ENCODE measurements at places on chromosomes 11 and 22.

DNA sequence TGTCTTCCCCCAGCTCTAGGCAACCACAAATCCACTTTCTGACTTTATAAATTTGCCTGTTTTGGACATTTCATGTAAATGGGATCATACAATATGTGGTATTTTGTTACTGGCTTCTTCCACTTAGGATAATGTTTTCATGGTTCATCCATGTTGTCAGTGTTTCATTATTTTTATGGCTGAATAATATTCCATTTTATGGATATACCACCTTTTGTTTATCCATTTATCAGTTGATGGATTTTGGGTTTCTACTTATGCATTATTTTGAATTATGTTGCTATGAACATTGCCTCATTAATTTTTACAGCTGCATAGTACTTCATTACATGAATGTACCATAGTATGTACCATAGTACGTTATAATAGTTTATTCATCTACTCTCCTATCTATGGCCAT lies 5.1 kb downstream of the CABIN1 start:
- DNase-seq = no peak

- no peak for DNase-seq
Measured at GRCh38 chr11:15580056-15580774, 465.5 kb downstream of the INSC start.

GRCh38 chr11:7480113-7480512 lies 5.2 kb upstream of the OLFML1 start:
- DNase-seq = no peak

DNA sequence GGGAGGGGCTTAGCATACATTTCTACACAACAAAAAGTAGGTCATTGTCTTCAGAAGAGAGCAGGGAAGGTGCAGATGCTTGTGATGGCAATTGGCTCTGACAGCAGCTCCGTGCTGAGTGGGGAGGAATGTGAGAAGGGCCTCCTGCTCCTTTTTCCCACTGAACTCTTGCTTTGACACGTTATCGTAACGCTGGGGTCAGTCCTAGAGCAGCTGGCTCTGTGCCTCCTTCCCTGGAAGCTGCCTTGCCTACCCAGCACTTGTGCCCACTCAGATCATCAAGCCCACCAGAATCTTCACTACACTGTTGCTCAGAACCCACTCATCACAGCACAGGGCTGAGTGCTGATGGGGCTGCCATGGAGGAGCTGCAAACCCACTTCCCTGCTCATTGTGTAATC lies 14.9 kb upstream of the NAV2 start:
- DNase-seq = no peak

DNA sequence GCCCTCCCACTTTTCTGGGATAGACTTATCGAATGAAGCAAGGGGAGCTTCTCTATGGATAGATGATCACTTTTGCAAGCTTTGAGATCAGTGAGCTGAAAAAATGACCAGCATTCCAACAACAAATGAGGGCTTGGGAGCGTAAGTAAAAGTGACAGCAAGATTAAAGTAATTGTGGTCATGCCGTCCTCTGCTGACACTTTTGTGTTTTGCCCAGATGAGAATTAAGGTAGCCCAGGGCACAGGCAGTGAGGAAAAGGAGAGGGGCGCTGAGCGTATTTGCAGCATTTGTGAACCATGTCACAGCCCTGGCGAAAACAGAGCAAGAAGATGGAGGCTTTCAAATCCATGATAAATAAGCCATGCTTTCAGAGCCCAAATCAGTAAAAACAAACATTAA lies 24.6 kb upstream of the TMA7B start:
- no peak for DNase-seq

DNA sequence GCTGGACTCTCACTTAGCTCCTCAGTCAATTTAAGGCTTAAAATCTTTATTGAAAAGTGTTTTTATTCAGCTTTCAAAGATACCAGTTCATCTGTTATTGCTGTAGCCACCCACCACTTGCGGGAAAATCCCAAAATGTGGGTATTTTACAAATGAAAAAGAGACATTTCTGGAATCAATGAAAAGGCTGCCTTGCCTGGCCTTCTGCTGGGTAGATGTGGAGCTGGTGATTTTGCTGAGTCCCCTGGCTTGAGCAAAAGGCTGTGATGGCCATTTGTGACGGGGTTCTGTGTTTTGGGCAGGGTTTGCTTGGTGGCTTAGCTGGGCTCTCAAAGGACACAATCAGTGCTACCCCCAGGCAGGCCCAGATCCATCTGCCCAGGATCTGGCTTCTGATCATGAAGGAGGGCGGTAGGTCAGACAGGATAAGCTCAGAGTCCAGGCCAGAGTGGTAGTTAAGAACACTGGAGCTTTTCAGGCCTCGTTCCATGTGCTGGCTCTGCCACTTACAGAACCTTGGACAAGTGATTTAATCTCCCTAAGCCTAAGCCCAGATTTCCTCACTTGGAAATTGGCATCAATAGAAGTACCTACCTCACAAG lies 36.1 kb downstream of the UBASH3B start:
- DNase-seq = no peak

- no peak for DNase-seq
Measured at GRCh38 chr22:43446916-43447315, 35.1 kb downstream of the MPPED1 start.

GRCh38 chr11:72735495-72736027 lies 16.6 kb downstream of the ARAP1 start:
- DNase-seq = no peak

DNA sequence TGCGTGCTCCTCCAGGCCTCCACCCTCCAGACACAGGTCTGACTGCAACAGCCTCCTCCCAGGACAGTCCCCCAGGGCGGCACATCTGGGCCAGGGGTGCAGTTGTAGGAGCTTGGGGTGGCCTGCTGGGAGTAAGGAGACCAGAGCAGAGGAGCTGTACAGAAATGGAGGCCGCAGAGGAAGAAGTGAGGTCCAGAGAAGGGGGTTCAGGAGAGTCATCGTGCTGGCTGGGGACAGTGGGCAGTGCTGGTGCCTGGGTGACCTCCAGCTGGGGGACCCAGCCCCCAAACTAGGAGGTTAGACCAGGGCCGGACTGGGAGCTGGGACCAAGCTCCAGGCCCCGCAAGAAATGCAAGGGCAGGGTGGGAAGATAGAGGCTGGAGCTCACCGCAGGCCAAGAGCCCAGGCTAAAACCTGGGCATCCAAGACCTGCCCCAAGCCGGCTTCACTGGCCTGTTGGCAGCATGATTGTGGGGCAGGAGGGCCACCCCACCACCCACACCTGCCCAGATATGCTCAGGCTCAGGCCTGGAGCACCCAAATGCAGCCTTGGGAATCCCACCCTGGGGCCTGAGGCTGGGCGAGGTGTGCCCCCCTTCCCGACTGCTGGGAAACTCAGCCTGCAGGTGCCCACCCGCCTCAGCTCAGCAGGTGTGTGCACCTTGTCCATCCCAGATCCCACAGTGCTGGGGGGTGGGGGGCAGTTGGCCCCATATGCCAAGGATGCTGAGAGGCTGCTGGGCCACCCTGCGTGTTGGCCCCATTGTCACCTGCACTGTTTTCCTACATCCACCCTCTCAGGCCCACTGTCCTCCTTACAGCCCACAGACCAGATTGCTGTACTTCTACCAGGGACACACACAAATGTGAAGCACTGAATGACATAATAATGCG lies 96.9 kb downstream of the MORC2 start:
- no peak for DNase-seq

- DNase-seq = no peak
Measured at GRCh38 chr11:64453466-64453865, 94.5 kb downstream of the RPS6KA4 start.

DNA sequence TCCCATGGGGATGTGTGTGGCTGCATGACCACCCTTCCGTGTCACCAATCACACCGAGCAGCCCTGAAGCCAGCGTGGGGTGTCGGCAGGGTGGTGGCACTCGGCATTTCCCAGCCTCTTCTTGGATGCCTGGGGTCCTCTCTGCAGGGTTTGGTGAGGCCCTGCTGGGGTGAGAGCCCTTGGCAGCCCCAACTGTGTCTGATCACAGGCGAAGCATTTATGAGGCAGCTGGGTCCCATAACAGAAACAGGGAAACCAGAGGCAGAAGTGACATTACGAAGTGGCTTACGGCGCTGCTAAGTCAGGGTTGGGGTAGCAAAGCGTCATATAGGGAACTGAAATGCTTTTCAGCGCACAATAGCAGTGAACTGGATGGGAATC lies 92.3 kb upstream of the SEPTIN5 start:
- no peak for DNase-seq

DNA sequence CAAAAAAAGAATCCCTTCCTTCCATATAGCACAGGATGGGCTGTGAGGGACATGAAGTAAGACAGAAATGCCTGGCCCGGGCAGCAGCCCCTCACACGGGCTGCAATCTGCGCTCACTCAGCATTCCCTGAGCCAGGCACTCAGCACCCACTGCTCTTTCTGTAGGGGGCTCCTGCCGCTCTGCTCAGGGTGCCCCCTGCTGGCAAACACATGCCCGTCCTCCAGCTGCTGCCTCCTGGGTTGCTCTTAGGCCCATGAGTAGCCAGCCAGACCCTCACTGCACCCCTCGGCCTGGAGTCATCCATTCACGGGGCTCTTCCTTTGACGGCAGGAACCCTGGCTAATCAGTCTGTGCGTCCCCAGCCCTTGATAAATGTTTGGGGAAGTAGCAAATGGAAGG lies 6.9 kb downstream of the MCAT start:
- peak; percentile 21 for DNase-seq

- peak; percentile 93 for DNase-seq
Measured at GRCh38 chr11:96389720-96390487, at the start of the genes CCDC82 and JRKL. Gene CCDC82, minus strand, starts transcription at chr11:96389912. Its CDS starts 5,165 bp downstream, at chr11:96384747. Gene JRKL, plus strand, starts transcription at chr11:96390013. Its CDS starts 637 bp downstream, at chr11:96390650.

GRCh38 chr11:1152316-1153104 lies 5.2 kb upstream of the MUC5AC start:
- no peak for DNase-seq

- no peak for DNase-seq
Measured at GRCh38 chr11:22680628-22681027, 14.2 kb downstream of the GAS2 start.

Measured in HAP-1 (cell line).